ENCODE measurements at places on chromosomes 7 and 10.

- no peak for DNase-seq
These were observed 239.3 kb downstream of the AUTS2 start for GRCh38 chr7:69837387-69838068.

DNA sequence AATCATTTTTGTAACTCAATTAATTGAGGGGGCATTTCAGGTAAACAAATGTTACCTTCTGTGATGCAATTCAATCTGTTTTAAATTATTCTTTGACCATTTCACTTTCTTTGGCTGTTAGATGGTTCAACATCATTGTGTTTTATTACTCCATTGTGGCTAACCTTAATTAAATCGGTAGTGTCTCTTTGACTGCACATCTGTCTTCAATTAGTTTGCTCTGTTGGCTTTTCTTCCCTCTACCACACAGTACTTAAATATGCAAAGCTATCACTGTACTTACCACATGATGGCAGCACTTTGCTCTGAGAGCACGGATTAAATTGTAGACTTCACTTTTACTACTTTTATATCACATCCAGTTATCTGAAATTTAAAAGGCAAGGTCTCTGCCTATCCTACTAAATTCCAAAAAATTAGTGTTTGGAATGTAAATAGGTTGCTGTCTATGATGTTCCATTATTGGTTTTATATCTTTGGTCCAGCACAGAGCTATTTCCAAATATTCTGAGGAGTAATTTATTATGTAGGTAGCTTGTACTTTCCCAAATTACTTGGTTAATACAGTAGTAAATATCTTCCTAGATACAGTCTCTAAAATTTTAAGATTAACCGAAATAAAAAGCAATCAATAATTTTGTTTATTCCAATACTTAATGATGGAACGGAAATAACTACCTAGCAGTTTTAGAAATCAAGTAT, 352.0 kb downstream of the PCLO start:
- DNase-seq, result no peak

DNA sequence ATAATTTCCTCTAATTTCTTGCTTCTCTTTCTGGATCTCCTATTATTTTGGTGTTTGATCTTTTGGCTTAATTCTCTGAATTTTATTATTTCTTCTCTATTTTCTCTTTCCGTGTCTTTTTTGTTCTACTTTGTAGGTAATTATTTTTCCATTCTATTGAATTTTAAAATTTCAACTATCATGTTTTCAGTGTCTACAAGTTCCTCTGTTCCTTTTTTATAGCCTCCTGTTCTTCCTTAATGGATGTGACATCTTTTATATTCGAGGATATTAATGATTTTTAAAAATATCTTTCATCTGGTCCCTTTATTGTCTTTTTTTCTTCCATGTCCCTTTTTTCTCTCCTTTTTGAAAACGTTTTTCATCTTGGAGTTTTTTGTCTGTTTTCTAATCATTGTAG, 11.1 kb downstream of the CDC123 start:
- no peak for DNase-seq

DNA sequence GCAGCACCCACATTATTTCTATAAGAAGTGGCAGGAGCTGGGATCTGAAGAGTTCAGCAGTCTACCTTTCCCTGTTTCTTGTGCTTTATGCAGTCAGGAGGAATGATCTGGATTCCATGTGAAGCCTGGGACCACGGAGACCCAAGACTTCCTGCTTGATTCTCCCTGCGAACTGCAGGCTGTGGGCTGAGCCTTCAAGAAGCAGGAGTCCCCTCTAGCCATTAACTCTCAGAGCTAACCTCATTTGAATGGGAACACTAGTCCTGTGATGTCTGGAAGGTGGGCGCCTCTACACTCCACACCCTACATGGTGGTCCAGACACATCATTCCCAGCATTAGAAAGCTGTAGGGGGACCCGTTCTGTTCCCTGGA, 874 bp upstream of the RBP3 start:
- DNase-seq, result no peak

DNA sequence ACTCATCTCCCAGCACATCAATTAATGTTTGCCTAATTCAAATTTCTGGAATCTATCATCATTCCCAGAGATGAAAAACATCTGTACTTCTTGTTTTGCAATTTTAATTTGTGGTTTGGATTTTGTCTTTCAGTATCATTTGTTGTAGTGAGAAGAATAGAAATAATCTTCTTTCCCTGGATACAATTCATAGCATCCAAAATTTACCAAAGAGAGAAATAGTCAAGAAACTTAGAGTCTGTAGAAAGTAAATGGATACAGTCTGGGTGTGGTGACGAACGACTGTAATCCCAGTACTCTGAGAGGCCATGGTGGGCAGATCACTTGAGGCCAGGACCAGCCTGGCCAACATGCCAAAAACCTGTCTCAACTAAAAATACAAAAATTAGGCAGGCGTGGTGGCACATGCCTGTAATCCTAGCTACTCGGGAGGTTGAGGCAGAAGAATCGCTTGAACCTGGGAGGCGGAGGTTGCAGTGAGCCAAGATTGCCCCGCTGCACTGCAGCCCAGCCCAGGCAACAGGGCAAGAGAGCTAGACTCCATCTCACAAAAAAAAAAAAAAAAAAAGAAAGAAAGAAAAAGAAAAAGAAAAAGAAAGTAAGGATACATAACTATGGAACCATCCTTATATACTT, 193.0 kb downstream of the RELN start:
- no peak for DNase-seq

DNA sequence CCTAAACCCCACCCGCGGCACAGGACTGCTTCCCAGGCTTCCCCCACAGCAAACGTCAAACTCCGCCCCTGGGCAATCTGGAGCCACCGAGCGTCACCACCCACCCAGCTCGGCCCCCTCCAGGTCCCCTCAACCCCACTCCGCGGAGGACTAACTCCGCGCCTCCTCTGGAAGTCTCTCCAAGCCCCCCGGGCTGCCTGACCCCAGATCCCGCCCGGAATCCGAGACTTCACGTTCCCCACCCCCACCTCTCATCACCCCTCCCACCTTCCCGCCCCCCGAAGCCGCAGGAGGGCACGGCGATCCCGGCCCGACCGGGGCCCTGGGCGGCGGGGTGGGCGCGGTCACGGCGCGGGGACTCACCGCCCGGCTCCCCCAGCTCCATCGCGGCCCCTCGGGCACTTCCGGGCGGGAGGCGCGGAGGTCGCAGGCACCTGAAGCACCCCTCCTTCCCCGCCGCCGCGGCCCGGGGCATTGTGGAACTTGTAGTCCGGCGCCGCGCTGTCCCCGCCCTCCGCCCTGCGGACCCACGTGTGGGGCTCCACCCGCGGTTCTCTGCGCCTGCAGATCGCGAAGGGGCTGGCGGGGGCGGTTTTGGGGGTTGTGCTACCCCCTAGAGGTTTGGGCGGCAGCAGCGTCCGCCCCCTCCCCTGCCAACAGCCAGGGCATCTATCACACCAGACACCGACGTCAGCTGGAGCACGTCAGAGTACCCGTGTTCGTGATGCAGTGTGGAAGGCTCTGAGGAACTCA, at the start of gene TMUB1:
TMUB1 (minus strand) TSS at position 423 of the 753 bp plus-strand sequence. CDS start 930 bp downstream, outside the sequence.
- DNase-seq, result peak; percentile 80

GRCh38 chr10:11863353-11864109, 40.4 kb downstream of the PROSER2 start:
- DNase-seq, result no peak
